ENCODE measurements at places on chromosomes 1 and 21. TPM values are rescaled to one million over a fixed set of nuclear protein-coding genes. Genes with fewer than 3 reads are reported as not detected.

ZNF436 gene
- total RNA-seq, result 17.2 TPM

CIART gene
- total RNA-seq, result 3.0 TPM

C1orf52 gene
- 10.7 TPM for total RNA-seq

MAP10 gene
- total RNA-seq, result 1.3 TPM
